ENCODE measurements at places on chromosomes 1 and 21.

GRCh38 chr1:179143322-179143721, 61.5 kb downstream of the TOR3A start:
- DNase-seq = no peak

DNA sequence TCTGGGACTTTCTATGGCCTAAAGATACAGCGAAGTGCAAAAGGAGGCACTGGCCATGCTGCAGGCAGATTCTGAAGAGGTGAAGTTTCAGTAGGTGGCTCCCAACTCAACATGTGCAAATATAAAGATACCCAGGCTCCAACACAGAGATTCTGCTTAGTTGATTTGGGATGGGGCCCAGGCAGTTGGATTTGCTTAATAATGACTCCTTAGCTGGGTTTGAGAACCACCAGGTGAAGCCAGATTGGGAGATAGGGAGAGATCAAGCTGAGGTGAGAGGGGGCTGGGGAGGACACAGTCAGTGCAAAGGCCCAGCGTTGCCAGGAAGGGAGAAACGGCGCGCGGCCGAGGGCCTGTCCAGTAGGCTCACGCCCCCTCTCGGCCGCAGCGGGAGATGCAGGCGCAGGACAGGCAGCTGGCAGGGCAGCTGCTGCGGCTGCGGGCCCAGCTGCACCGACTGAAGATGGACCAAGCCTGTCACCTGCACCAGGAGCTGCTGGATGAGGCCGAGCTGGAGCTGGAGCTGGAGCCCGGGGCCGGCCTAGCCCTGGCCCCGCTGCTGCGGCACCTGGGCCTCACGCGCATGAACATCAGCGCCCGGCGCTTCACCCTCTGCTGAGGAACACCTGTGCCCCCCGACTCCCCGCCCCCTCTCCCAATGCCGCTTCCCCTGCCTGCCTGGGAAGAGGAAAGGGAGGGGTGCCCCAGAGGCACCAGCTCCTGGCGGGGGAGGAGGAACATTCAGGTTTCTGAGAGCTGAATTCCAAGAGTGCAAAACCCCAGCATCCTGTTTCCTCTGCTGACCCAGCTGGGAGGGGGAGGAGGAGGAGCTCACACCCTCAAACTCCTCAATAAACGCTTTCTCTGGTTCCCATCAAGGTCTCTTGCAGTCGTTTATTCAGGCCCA, 1.2 kb downstream of the FAM167B start:
- DNase-seq = peak; percentile 81

- DNase-seq = no peak
Measured at GRCh38 chr21:44394733-44395132, 41.3 kb downstream of the TRPM2 start.

GRCh38 chr1:243267471-243267880, 11.6 kb downstream of the SDCCAG8 start:
- no peak for DNase-seq

- DNase-seq = peak; percentile 75
Measured at GRCh38 chr1:22053017-22053860, 730 bp downstream of the CDC42 start.

DNA sequence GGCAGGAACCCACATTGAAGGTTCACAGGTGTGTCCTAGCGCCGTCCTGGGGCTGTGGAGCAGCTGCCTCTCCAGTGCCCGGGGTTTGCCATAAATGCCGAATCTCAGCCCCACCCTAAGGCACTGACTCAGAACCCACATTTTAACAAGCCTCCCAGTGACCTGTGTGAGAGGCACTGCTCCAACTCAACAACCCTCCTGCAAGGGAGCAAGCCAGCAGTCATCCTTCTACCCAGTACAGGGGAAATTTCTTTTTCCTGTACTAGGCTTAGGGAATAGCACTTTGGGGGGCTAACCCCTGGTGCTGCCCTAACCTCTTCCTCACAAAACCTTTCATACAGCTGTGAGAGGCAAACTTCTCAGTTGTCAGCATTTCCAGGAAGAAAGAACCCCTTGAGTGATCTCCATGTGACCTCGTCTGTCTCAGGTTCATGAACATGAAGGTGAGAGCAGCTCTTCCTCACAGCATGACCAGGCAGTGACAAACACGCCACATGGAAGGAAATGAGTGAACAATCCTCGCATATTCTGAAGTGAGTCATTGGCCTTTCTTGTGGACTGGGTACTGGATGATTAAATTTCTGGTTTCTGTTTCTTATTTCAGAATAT, 11.4 kb upstream of the BCAR3 start:
- DNase-seq = no peak

GRCh38 chr1:6456800-6457466, 9.0 kb downstream of the TNFRSF25 start:
- no peak for DNase-seq

DNA sequence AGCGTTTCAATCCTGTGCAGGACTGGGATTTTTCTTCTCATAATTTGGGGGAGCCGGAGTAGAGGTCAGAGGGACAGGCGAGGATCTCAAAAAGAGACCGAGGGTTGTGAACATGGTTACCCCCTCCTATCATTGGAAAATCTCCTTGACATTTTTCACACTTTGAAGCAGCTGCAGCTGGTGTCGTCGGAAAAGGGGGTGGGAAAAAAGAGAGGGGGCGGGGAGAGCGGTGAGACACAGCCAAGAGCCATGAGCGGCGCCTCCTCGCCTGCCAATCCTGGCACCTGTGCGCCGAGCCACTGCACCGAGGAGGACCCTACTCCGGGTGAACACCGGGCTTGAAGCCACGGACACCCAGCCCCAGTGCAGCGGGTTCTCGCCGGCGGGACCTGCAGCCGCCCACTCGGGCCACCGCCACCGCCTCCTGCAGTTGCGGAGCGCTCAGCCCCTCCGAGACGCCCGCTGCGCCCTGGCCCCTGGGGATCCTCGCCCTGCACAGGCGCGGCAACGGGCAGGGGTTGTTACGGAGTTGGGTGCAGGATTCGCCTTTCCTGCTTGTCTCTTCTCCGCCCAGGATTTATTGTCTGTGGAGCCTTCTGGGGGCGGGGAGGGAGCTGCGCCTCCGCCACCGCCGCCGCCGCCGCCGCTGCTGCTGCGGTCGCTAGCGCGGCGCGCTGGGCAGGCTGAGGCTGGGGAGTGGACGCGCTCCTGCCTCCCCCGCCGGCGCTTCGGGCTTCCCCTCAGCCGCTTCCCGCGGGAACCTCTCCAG, at the start of gene LRRC7:
LRRC7 (plus strand) TSS at position 271 of the 769 bp plus-strand sequence. CDS start 718 bp downstream, outside the sequence.
- no peak for DNase-seq

GRCh38 chr1:26015358-26015757, 6.2 kb upstream of the EXTL1 start:
- no peak for DNase-seq

DNA sequence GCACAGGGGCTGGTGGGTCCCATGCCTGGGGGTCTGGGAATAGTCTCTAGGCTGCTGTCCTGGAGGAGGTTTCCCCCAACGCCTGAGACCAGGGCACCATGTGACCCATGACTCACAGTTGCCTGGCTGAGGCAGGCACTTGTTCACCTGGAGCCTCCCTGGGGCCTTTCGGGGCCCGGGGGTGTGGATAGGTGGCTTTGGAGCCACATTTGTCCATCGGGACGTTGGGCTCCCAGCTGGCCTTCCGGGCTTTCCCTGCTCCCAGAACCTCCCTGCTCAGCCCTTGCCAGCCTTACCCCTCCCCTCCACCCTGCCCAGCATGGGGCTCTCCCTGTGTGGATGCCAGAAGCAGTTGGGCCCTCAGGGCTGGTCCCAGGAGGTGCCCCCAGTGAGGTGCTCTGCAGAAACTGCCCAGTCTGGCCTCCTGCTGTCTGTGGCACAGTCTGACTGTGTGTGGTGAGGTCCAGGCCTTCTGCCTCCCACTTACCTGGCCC, 14.2 kb downstream of the COL6A1 start:
- DNase-seq = no peak

DNA sequence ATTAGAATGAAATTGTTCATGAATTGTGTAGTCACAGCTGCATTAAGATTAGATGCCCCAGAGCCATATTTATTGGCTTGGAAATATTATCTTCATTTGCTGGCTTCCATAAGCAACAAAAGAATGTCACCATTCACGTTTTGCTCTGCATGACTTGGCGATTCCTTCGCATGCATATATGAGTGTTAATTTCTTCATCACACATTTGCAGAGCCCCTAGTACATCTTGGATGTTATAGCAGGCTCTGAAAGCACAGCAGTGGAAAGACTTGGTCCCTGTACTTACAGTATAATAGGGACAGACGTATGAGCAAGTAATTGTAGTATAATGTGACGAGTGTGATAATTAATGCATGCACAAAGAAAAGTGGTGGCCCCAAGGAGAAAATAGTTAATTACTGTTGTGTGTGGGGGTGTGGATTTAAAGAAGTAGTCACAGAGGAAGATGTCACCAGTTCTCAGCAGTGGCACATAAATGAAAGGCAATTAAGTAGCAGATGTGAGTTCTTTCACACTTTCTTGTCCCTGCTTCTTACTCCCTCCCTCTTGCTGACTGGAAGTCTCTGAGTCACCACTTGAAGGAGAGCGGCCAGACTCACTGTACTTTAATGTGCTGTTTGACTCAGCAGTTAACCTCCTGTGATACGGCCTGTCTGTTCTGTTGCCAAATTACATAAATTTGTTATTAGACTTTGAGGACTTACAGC, 21.0 kb downstream of the S100A10 start:
- DNase-seq = no peak

- peak; percentile 59 for DNase-seq
Measured at GRCh38 chr1:206909161-206909882, 12.1 kb downstream of the IL24 start.

DNA sequence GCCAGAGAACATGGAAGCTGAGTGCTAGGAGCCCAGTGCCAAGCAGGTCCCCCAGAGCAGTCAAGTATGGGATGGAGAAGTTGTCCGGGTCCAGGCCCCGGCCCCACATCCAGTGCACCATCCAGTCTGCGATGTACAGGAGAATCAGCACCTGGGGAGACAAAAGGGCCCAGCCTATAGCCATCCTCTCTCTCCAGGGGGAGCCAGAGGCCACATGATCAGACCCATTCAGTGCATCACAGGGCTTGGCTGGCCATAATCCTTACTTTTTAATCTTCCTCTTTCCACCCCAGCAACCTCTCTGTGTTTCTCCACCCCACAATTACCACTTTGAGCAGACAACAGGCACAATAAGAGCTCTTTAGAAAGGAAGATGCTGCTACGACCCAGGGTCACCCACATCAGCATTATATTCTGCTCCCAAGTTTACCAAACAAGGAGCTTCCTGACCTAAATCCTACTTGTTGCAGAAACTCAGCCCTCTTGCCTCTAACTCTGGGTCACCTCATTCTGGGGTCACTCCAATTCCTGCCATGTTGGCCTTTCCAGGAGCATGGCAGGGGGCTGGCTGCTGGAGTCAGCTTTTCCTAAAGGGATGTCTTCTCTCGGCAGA, 16.4 kb upstream of the RAB29 start:
- DNase-seq = peak; percentile 70

DNA sequence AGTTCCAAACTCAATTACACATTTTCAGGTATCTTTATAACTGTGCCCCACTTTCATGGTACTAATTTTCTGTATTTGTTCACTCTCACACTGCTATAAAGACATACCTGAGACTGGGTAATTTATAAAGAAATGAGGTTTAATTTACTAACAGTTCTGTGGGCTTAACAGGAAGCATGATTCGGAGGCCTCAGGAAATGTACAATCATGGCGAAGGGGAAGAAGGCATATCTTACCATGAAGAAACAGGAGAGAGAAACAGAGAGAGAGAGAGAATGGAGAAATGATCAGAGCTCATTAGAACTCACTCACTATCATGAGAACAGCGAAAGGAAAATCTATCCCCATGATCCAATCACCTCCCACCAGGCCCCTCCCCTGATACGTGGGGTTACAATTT, 874.1 kb upstream of the B3GALT2 start:
- no peak for DNase-seq

Measured in CD4-positive, alpha-beta T cell treated with Interleukin-10 for 1 hour (primary cell).